ENCODE measurements at places on chromosomes 1 and 21.

DNA sequence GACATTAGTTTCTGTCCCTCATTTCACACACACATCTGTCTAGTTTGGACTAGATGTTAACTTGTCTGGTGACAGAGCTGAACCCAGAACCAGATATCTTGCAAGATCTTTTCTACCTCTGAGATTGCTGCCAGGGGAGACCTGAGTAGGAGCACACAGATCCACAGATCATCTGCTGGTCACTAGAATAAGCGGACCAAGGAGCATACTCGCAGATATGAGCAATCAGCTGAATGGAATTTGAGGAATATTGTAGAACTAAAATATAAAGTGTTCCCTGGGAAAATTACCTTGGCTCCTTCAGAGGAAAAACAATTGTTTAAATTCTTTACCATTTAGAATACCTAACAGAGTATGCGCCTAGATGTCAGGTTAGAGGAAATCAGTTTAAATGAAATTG lies 90.7 kb downstream of the TNFSF18 start:
- DNase-seq, result no peak

DNA sequence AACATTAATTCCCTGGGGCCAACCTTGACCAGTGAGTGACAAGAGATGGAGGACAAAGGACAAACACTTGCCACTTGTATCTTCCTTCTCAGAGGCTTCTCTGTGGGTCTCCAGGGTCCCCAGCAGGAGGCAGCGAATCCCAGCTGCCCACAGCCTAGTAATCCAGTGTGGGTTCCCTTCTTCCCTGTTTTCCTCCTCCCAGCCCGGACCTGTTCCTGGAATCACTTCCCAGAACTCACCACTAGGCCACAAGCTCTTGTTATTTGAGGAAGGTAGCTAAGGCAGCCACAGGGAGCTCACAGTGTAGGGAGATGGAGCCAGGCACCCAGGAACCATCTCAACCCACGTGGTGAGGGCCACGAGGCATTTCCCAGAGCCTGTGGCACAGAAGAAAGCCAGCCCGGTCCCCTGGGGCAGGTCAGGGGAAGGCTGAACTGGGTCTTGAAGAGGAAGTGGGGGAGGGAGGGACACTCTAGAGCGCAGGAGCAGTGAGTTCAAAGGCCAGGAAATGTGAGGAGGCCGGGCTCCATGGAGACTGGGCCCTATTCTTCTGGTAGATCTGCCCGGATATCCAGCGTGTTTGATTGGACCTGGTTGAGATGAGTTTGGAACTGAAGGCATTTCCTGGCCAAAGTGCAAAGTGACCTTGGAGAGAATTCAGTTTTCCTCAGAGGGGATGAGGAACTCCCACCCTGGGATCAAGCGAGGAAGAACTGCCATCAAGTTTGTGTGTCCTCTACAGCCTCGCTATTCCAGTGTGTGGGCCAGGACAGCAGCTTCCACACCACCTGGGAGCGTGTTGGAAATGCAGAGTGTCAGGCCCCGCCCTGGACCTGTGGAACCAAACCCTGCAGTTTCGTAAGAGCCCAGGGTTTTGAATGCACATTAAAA lies 20.3 kb upstream of the C2CD2 start:
- no peak for DNase-seq

- no peak for DNase-seq
Observed at GRCh38 chr21:18498431-18498830, 94.8 kb upstream of the TMPRSS15 start.

GRCh38 chr1:231818337-231818736 lies 191.7 kb downstream of the DISC1 start:
- no peak for DNase-seq

- no peak for DNase-seq
Observed at GRCh38 chr21:46145159-46145839, 10.1 kb downstream of the FTCD start.

GRCh38 chr21:43811262-43812105 lies 22.1 kb downstream of the RRP1 start:
- no peak for DNase-seq

DNA sequence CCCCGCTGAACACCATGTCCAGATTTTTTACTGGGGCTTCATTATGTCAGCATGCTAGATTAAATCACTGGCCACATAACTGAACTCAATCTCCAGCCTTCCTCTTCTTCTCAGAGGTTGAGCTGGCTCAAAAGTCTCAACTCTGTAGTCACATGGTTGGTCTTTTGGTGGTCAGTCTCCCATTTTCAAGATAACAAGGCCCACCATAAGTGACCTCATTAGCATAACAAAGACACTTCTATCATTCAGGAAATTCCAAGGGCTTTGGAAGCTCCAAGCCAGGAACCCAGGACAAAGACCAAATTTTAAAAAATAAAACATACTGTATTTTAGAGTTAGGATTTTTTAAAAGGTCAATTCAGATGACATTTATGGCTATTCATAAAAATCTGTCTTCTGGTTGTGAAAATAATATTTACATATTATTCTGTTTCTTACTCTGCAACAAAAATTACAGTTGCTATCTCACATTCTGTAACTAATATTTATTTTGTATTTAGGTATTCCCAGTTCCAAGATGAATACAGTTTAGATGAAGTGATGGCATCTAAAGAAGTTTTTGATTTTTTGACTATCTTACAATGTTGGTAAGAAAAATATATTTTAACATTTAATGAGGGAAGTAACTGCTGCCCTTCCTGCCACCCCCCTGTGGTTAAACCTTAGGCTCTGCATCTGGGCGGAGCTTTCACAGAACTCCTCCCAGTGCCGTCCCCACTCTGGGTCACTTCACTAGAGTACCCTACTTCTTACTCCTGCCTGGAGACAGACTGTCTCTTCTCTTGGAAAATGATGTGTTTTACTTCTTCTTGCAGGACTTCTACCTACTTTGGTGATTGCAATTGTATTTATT lies 49.3 kb downstream of the SCP2 start:
- DNase-seq, result no peak

GRCh38 chr1:2382621-2383361 lies 8.6 kb downstream of the MORN1 start:
- DNase-seq, result no peak

DNA sequence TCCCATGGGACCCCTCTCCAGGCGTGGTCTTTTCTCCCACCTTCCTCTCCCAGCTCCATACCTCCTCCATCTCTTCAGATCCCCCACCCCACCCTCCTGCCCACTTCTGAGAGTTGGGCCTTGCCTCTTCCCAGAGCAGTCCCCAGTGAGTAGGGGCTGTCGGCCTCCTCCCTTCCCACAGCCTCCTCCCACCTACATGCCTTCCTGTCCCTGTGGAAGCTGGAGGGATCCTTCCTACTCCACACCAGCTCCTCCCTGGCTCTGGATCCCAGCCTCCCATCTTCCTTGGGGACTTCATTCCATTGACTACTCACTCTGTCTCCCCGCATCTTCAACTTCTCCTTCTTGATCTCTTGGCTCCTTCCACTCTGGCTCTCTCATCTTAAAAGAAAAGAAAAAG lies 24.9 kb downstream of the KCNQ4 start:
- no peak for DNase-seq

DNA sequence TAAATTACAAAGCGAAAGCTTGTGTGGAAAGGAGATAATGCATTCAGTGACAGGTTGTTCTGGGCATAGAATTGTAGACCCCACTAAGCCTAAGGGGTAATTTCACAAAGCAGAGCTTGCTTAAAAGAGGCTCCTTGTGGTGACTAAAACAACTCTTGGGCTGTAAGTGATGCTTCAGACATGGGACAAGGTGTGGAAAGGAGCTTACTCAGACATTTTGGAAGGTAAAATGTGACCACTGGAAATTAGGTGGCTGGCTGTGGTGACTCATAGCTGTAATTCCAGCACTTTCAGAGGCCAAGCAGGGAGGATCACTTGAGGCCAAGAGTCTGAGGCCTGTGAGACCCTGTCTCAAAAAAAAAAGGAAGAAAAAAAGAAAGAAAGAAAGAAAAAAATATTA lies 51.1 kb upstream of the LRRC8C start:
- no peak for DNase-seq

- no peak for DNase-seq
Observed at GRCh38 chr1:112058815-112059450, 69.5 kb upstream of the KCND3 start.

- no peak for DNase-seq
Observed at GRCh38 chr1:43666608-43667007, 16.7 kb downstream of the KDM4A start.

GRCh38 chr1:14945132-14946010 lies 208.2 kb upstream of the TMEM51 start:
- no peak for DNase-seq

DNA sequence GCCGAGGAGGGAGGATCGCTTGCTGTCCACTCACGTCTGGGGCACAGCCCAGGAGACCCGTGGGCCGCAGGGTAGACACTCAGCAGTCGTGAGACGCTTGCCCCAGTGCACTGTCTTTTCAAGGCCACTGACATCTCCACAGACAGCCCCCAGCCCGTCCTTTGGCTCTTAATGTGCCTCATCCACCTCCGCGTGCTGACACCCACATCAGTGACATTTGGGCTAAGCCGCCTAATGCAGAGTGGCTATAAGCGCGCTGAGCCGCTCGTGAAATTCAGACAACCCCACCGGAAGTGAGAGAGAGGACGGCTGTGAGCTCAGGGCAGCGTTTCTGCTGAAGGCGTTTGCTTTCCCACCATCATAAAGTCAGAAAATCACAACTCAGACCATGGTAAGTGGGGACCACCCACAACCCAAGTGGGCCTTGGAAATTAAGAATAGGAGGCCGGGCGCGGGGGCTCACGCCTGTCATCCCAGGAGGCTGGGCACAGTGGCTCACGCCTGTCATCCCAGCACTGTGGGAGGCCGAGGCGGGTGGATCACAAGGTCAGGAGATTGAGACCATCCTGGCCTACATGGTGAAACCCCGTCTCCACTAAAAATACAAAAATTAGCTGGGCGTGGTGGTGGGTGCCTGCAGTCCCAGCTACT lies 8.4 kb downstream of the SLC35E2B start:
- DNase-seq, result no peak

DNA sequence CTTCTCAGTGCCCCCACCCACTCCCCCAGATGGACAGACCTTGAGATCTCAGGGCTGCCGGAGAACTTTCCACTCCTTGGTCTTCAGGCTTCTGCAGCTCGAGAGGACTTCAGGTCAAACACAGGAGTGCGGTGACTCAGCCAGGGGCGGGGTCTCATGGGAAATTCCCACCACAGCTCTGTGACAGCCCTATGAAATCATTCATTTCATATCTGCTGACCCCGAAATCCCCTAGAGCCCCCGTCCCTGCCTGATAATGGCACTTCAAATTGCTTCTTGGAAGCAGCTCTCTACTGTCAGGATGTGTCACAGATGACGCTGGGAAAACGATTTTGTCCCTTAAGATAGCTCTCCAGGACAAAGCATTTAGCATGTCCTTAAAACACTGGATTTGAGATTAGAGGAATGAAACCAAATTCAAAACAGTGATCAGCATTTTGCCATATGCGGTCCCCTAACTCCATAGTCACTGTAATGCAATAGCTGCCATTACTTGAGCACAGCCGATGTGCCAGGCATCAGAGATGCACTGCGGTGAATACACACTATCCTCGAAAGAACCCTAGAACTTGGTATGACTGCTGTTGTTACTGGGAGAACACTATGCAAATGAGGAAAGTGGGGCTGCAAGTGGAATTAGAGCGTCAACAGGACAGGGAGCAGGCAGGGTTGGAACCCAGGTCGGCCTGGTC lies at the start of gene TNFRSF9:
TNFRSF9 (minus strand) TSS at position 95 of the 692 bp plus-strand sequence. CDS start 845 bp downstream, outside the sequence.
- no peak for DNase-seq

GRCh38 chr1:115314765-115315164 lies 23.3 kb downstream of the NGF start:
- DNase-seq, result no peak

DNA sequence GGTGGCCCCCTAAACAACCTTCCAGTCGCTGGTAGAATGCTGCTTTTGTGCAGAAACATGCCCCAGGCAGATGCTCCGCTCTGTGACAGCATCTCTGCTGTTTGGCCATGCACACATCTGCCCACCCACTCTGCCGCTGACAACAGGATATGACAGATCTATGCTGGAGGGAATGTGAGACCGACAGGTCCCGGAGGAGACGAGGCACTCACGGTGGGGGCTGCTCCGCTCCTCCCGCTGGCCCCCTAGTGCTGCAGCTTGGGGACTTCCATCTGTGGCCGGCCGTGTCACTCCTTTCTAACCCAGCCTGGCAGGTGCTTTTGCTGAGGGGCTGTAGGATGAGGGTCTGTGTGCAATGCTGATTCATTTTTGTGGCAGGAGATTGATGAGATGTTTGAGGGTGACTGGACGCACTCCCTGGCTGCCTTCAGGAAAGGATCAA lies 49.1 kb upstream of the DMRTB1 start:
- DNase-seq, result no peak

GRCh38 chr1:39761557-39762260 lies 9.4 kb downstream of the OXCT2 start:
- DNase-seq, result no peak
